SJSA1 (cell line): ENCODE measurements at places on chromosomes 3 and 15. TPM values are rescaled to one million over a fixed set of nuclear protein-coding genes. Genes with fewer than 3 reads are reported as not detected.

ADAMTS9 gene
- 4.0 and 5.6 TPM in 2 replicates for total RNA-seq

VIPR1 gene
- not detected in 2 replicates for total RNA-seq

DNA sequence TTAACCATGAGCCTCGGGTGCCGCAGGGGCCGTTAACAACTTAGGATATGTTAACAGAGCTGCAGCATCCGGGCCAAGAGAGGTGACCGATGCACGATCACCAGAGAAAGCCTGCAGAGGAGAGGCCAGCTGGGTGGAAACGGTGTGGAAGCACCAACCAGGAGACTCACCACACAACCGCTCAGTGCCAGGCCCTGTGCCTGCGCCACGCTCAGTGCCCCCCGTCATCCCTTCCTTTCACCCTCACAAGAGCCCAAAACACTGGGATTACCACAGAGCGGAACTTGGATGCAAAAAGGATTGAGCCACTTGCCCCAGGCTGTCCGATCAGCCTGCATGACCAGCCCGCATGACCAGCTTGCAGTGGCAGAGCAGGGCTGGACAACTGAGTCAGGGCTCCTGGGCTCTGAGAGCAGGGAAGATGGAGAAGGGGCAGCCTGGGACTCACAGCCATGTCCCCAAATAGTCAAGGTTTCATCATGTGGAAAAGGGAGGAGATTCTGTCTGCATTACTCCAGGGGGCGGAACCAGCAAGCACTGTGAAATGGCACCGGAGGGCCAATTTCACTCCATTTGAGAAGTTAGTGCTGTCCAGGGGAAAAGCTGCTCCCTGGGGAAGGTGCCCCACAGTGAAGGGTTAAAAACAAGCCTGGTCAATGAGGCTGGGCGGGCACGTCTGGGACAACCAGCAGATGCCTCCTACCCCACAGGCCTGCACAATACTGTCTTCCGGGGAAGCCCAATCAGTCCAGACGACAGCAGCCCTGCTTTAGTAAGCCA is 156.8 kb downstream of the ATP10A start:
- DNase-seq = no peak

- no peak for DNase-seq
These were observed 285.4 kb upstream of the ROPN1 start for GRCh38 chr3:124277144-124277890.

GRCh38 chr3:108406661-108407206 is 103.7 kb downstream of the MYH15 start:
- DNase-seq = no peak

ZBTB20 gene
- 8.3 and 18.2 TPM in 2 replicates for total RNA-seq

- DNase-seq = no peak
These were observed 6.2 kb downstream of the NIPA2 start for GRCh38 chr15:22844421-22845288.

GRCh38 chr3:24663406-24663805 is 168.8 kb upstream of the THRB start:
- DNase-seq = no peak

DAZL gene
- not detected in 2 replicates for total RNA-seq

ZNF660 gene
- 2.6 and 4.3 TPM in 2 replicates for total RNA-seq

TERC gene
- total RNA-seq = 50.9 and 61.5 TPM in 2 replicates

GRCh38 chr3:41746215-41746614 is 215.7 kb downstream of the ULK4 start:
- DNase-seq = no peak

LARP6 gene
- total RNA-seq = 59.1 and 81.5 TPM in 2 replicates

TMEM115 gene
- total RNA-seq = 40.6 and 51.2 TPM in 2 replicates

TRIM71 gene
- total RNA-seq = under 0.01 TPM in 1 of 2 replicates, not detected in the other

GRCh38 chr15:81604713-81605112 is 230.7 kb upstream of the TMC3 start:
- no peak for DNase-seq

IL5RA gene
- not detected in 2 replicates for total RNA-seq

PCLAF gene
- total RNA-seq = 116 and 125 TPM in 2 replicates

GRCh38 chr3:161838021-161838420 is 341.4 kb downstream of the OTOL1 start:
- DNase-seq = no peak

PEX11A gene
- total RNA-seq = 4.8 and 15.0 TPM in 2 replicates

GABRR3 gene
- not detected in 2 replicates for total RNA-seq

DNA sequence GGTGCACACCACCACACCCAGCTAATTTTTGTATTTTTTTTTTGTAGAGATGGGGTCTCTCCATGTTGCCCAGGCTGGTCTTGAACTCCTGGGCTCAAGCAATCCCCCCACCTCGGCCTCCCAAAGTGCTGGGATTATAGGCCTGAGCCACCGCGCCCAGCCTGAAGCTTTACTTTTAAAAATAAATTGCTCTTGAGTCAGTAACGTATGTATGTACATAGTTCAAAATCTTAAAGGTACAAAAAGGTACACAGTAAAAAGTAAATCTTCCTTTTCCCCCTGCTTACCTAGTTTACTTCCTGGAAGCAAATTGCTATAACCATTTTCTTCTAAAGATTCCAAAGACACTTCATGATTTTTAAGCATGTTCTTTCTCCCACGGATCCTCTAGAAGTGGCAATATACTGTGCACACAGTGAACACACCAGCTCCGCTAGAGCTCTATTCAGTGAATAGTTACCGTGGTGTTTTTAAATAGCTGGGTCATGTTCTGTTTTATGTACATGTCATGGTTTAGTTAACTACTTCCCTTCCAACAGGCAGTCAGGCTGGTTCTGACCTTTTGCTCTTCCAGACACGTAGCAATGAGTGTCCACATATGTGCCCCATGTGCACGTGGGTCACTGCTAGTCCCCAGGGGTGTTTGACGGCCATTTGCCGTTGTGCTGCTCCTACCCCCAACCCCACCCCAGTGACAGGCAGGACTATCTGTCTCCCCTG is 82.1 kb downstream of the EEFSEC start:
- DNase-seq = no peak

AADACL2 gene
- total RNA-seq = not detected in 2 replicates

DNA sequence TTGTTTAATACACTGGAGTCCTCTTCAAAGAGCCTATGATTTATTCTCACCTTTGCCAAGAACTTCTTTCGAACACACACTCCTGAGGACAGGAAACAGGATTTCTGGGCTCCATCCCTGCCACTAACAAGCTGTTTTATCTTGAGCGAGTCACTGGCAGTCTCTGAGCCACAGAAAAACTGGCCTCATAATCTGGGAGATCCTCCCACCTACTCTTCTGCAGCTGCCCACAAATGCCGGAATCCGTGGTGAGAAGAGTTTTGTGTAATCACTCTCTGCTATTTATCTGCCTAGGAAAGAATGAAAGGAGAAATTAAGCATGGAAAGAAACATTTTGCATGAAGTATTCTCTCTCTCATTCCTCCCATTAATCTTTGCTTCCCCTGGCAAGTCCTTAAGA is 172.0 kb upstream of the TRIM42 start:
- no peak for DNase-seq

- no peak for DNase-seq
These were observed 6.8 kb downstream of the SERPINI1 start for GRCh38 chr3:167742338-167742737.

KIF15 gene
- total RNA-seq = 26.1 and 28.9 TPM in 2 replicates

DNA sequence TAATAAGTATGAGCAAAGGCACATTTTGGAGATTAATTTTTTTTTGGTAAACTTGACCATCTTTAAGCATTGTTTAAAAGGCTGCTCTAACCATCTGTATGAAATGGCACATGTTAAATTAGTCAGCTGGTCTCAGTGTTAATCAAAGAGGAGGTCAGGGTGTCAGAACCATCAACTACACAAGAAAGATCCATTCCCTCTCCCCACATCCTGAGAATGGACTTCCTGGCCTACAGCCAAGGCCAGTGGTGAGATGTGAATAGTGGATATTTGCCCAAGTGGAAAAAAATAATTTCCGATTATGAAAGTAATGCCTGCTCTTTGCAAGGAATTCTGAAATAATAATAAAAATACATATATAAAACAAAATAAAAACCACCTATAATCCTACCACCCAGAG is 641.7 kb downstream of the NR2F2 start:
- DNase-seq = no peak

ADAMTS7 gene
- 1.6 and 2.8 TPM in 2 replicates for total RNA-seq

DNA sequence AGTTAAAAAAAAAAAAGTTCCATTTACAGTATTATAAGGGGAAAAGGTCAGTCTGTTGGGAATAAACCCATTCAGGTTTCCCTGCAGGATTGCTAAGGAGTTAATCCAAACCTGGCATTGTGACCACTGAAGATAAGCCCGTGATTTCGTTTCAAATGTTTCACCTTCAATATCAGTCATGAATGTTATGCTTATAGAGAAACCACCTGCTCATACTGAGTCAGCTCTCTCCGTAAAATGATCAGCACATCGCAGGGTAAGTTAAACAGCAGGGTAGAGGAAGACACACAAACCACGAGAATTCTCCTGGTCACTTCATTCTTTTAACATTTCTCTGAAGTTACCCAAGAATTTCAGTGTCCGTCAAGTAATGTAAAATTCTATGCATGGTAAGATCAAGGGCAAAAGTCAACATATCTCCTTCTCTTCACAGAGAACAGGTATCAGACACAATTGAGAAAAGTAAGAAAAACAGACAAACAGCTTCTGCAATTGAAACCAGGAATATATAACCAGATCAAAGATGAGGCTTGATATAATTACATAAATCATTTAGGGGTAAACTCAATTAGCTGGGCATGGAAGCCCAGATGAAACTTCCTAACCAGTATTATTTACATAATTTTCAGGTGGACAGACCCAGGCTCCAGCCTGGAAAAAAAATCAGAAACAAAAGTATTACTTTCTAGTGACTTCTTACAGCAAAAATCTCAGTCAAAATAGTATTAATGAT is 67.6 kb upstream of the ARHGEF3 start:
- DNase-seq = no peak

- DNase-seq = no peak
These were observed 56.4 kb upstream of the RASGRP1 start for GRCh38 chr15:38620851-38621594.

DNA sequence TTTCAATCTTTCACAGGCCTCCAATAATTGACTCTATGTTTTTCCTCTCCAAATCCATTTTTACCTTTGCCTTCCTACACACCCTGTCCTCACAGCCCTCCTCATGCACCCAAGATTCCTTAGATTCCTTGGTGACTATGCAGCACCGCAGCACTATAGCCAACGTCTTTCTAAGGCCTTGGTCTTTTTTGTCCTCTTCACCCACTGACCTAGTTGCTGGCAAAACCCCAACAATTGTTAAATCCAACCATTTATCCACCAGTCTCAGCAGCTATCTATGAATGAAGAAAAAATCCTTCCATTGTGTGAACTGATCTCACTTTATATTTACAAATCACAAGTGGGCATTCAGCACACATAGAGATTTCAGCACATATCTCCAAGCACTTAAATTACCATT is 203.9 kb downstream of the VGLL3 start:
- DNase-seq = peak; percentile 70

DNA sequence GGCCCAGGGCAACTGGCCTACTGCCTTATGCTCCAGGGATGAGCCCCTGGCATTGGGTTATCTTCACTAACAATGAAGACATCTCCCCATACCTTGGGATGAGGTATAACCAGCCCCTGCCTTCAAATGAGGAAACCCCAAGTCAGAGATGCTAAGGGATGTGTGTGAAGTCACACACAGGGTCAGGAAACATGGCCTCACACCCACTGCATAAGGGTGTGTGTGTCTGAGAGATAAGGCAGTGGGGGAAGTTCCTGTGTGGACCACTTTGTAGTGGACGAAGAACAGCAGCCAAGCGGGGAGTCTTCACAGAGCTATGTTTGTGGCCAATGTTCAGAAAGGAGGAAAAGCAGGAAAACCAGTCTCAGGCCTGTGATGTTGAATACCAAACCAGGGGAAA is 10.5 kb downstream of the ELP6 start:
- no peak for DNase-seq

TNFSF10 gene
- 1.0 TPM in 1 of 2 replicates, not detected in the other for total RNA-seq

SLC24A5 gene
- not detected in 2 replicates for total RNA-seq

FHIT gene
- not detected in 2 replicates for total RNA-seq

DNA sequence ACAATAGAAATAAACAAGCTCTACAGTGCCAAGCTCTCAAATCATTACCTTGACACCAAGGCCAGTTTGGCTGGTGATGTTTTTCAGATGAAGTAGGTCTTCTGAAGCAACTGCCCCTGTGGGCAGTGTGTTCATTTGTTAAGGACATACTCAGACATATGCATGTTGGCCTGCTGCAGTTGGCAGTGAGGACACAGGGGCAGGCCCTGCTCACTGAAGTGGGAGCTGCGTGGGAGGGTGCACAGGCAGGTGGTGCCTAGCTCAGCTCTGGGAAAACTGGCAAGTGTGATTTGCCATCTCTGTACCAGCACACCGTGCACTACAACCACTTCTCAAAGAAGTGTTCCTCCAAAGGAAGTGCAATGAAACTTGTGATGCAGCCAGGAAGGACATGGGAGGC is 28.5 kb upstream of the SNRK start:
- no peak for DNase-seq

DNA sequence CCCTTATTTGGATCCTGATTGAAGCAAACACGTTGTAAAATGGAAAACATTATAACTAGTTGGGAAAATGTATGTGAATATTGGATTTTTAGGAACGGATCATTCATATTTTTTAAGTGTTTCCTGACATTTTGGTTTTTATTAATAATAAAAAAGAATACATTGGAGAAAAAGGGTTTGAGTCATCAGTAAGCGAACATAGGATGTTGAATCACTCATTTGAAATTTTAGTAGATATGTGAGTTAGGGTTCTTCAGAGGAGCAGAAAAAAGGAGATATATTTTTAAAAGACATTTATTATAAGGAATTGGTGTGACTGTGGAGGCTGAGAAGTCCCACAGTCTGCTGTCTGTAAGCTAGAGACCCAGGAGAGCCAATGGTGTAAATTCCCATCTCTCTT is 258.5 kb downstream of the PTPRG start:
- DNase-seq = no peak
